Activated CD4-positive, alpha-beta T cell treated with anti-CD3 and anti-CD28 coated beads for 36 hours (primary cell): ENCODE measurements at places on chromosomes 4 and X. TPM values are rescaled to one million over a fixed set of nuclear protein-coding genes. Genes with fewer than 3 reads are reported as not detected.

DNA sequence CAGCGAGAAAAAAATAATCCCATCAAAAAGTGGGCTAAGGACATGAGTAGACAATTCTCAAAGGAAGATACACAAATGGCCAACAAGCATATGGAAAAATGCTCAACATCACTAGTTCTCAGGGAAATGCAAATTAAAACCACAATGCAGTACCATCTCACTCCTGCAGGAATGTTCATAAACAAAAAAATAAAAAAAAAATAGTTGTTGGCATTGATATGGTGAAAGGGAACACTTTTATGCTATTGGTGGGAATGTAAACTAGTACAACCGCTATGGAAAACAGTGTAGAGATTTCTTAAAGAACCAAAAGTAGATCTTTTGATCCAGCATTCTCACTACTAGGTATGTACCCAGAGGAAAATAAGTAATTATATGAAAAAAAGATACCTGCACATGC lies 508.3 kb upstream of the MAGEB2 start:
- no peaks in the 10 kb centered on the region for H3K4me1 ChIP-seq
- H3K4me3 ChIP-seq, result no peak overlapping the region
- no peak overlapping the region for H3K27ac ChIP-seq
- DNase-seq, result no peak
- no peaks in the 10 kb centered on the region for H3K27me3 ChIP-seq

DNA sequence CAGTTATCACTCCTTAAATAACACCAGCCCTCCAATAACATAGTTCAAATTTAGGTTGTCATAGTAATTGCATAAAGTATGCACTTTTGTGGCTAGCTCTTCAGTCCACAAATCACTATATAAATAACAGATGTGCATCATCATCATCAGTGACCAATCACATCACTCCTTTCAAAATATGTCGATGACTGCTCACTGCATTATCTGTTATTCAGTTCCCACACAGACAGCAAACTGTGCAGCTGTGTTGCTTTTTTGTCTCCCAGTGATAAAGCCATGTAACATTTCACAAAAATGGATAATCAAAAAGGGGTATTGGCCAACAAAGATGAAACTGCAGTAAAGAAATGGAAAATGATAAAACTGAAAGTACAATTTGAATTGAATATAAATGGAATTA lies 205.4 kb downstream of the DCLK2 start:
- H3K27ac ChIP-seq, result no peak overlapping the region
- H3K27me3 ChIP-seq, result no peaks in the 10 kb centered on the region
- H3K4me3 ChIP-seq, result no peak overlapping the region

GRCh38 chr4:103375278-103375677 lies 177.1 kb upstream of the CENPE start:
- H3K27me3 ChIP-seq, result no peaks in the 10 kb centered on the region
- no peak for DNase-seq
- no peak overlapping the region for H3K4me3 ChIP-seq
- no peak overlapping the region for H3K27ac ChIP-seq

- H3K36me3 ChIP-seq, result no peaks in the 10 kb centered on the region
- no peak overlapping the region for H3K4me3 ChIP-seq
- no peaks in the 10 kb centered on the region for H3K4me1 ChIP-seq
- DNase-seq, result no peak
Measured at GRCh38 chr4:180422989-180423711, 1820.1 kb upstream of the TENM3 start.

DNA sequence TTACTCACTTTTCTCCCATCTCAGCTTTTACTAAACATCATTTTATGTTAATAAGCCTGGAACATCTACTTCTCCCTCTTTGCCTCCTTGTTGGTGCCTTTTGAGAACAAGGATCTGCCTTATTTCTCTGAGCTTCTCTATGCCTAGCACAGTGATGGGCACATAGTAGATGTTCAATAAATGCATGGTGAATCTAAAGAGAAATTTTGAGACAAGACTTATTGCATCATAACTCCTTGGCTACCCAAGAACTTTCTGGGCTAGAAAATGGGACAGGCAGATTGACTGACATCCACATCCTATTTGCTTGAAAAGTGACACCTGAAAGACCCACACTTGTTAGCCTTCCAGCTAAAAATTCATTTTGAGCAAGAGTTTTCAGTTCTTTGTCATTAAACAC lies 87.2 kb upstream of the TFDP3 start:
- no peak overlapping the region for H3K27ac ChIP-seq
- H3K4me1 ChIP-seq, result no peaks in the 10 kb centered on the region

GRCh38 chr4:163736876-163737275 lies 242.4 kb downstream of the TMA16 start:
- H3K27me3 ChIP-seq, result no peaks in the 10 kb centered on the region
- no peak overlapping the region for H3K4me3 ChIP-seq
- H3K36me3 ChIP-seq, result no peaks in the 10 kb centered on the region
- H3K4me1 ChIP-seq, result no peaks in the 10 kb centered on the region
- no peak overlapping the region for H3K27ac ChIP-seq

DNA sequence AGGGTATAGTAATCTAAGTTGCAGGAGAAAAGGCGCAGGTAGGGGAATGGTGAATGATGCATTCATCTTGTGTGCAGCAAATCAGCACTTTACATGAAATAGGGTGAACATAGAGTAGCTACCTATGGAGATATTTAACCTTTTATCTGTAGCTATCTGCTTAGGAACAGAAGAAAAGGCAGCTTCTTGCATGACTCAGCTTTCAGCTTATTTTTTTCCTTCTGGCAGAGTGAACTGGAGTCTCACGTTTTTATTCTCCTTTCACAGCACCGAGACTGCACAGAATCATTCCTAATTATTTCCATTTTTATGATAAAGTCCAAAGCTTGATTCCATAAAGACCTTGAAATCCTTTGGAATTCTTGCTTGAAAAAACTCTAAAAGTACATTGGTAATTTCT lies 4.8 kb upstream of the SCOC start:
- no peak for DNase-seq
- peaks cover 5% of the 10 kb centered on the region for H3K4me1 ChIP-seq
- no peaks in the 10 kb centered on the region for H3K27me3 ChIP-seq
- no peak overlapping the region for H3K4me3 ChIP-seq
- no peaks in the 10 kb centered on the region for H3K36me3 ChIP-seq

GRCh38 chr4:127778102-127778501 lies 4.0 kb upstream of the HSPA4L start:
- DNase-seq, result no peak
- H3K36me3 ChIP-seq, result peaks cover 2% of the 10 kb centered on the region
- no peak overlapping the region for H3K4me3 ChIP-seq
- H3K4me1 ChIP-seq, result peaks cover 12% of the 10 kb centered on the region

GRCh38 chr4:150828159-150828558 lies 186.9 kb downstream of the LRBA start:
- DNase-seq, result peak; percentile 60
- peaks cover 48% of the 10 kb centered on the region for H3K36me3 ChIP-seq
- no peak overlapping the region for H3K4me3 ChIP-seq
- H3K4me1 ChIP-seq, result peaks cover 25% of the 10 kb centered on the region
- H3K27me3 ChIP-seq, result no peaks in the 10 kb centered on the region

GRCh38 chr4:143397335-143397734 lies 60.7 kb downstream of the GAB1 start:
- no peak overlapping the region for H3K27ac ChIP-seq
- peaks cover 2% of the 10 kb centered on the region for H3K4me1 ChIP-seq
- DNase-seq, result no peak
- H3K4me3 ChIP-seq, result no peak overlapping the region

DNA sequence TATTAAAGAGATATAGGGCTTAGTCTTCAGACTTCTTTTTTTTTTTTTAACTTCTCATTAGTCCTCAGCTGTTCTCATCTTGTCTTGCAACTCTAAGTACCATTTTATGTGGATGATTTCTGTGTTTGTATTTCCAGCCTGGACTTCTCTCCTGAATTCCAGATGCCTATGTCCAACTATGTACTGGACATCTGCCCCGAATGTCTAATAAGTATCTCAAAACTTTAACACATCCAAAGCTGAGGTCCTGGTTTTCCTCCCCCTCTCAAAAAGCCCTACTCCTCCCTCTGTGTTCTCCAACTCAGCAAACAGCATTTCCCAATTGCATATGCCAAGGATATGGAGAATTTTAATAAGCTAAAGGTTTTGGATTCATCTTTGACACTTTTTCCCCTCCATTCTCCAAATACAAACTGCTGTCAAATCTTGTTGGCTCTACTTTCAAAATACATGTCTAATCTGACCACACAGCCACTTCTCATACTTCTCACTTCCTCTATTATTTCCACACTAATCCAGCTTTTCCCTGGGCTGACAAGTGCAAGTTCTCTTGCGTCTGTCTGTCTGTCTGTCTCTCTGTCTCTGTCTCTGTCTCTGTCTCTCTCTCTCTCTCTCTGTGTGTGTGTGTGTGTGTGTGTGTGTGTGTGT lies 79.8 kb downstream of the CLCN5 start:
- H3K4me1 ChIP-seq, result peaks cover 5% of the 10 kb centered on the region
- no peak overlapping the region for H3K27ac ChIP-seq
- H3K36me3 ChIP-seq, result no peaks in the 10 kb centered on the region
- no peak overlapping the region for H3K4me3 ChIP-seq
- no peaks in the 10 kb centered on the region for H3K27me3 ChIP-seq

- H3K36me3 ChIP-seq, result no peaks in the 10 kb centered on the region
- no peak overlapping the region for H3K4me3 ChIP-seq
- no peak overlapping the region for H3K27ac ChIP-seq
- H3K4me1 ChIP-seq, result no peaks in the 10 kb centered on the region
Measured at GRCh38 chrX:115894087-115894486, 276.5 kb upstream of the AGTR2 start.

The ADH1B gene
- not detected for total RNA-seq

The NHSL2 gene
- 0.21 TPM for total RNA-seq

The AMOT gene
- total RNA-seq, result 1.5 TPM

The SPANXC gene
- not detected for total RNA-seq

The ENPP6 gene
- 0.05 TPM for total RNA-seq
